ENCODE measurements at places on chromosomes 2 and 18. TPM values are rescaled to one million over a fixed set of nuclear protein-coding genes. Genes with fewer than 3 reads are reported as not detected.

The AMER3 gene
- not detected for total RNA-seq

The PRR30 gene
- total RNA-seq = not detected

GRCh38 chr2:223822818-223823217 is 14.6 kb downstream of the AP1S3 start:
- H3K27ac ChIP-seq = no peak overlapping the region
- no peaks in the 10 kb centered on the region for H3K27me3 ChIP-seq
- no peaks in the 10 kb centered on the region for H3K36me3 ChIP-seq
- DNase-seq = no peak
- H3K4me3 ChIP-seq = no peak overlapping the region

DNA sequence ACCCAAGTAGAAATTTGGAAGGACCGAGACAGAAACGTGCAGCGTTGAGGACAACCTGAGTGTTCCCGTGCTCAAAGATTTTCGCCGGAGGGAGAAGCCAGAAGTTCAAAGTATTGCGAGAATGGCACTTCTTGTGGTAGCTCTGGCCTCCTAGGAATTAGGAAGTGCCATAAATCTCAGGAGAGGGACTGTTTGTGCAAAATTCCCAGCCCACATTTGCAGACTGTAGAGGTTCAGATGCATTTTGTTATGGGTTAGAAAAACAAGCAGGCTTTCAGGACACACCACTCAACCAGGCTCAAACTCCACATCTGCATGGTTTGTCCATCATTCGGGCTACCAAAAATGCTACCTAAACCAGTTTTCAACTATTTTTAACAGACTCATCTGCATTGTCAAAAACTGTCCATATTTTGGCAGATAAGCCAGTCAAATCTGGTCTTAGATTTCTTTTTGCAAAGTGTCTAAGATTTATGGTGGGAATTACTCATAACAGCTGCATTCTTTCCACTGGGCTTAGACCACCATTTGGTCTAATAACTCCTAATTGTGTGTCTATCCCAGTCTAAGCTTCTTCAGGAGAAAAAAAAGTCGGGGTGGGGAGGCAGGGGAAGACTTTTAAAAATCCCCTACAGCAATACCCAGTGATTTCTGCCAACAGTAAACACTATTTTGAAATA is 422.9 kb downstream of the ARHGAP15 start:
- no peaks in the 10 kb centered on the region for H3K27me3 ChIP-seq
- no peaks in the 10 kb centered on the region for H3K36me3 ChIP-seq
- DNase-seq = no peak
- H3K4me1 ChIP-seq = no peaks in the 10 kb centered on the region

DNA sequence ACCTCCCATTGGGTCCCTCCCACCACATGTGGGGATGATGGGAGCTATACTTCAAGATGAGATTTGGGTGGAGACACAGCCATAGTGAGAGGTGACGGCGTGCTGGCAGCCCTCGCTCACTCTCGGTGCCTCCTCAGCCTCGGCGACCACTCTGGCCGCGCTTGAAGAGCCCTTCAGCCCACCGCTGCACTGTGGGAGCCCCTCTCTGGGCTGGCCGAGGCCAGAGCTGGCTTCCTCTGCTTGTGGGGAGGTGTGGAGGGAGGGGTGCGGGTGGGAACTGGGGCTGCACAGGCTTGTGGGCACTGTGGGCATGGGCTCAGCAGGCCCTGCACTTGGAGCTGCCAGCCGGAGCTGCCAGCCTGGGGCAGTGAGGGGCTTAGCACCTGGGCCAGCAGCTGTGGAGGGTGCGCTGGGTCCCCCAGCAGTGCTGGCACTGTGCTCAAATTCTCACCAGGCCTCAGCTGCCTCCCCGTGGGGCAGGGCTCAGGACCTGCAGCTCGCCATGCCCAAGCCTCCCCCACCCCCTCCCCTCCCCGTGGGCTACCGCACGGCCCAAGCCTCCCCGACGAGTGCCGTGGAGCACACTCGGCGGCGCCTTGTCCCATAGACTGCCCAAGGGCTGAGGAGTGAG is 73.0 kb downstream of the SERPINB8 start:
- no peak for DNase-seq
- no peak overlapping the region for H3K27ac ChIP-seq
- H3K27me3 ChIP-seq = no peaks in the 10 kb centered on the region
- no peaks in the 10 kb centered on the region for H3K4me1 ChIP-seq
- H3K36me3 ChIP-seq = no peaks in the 10 kb centered on the region

DNA sequence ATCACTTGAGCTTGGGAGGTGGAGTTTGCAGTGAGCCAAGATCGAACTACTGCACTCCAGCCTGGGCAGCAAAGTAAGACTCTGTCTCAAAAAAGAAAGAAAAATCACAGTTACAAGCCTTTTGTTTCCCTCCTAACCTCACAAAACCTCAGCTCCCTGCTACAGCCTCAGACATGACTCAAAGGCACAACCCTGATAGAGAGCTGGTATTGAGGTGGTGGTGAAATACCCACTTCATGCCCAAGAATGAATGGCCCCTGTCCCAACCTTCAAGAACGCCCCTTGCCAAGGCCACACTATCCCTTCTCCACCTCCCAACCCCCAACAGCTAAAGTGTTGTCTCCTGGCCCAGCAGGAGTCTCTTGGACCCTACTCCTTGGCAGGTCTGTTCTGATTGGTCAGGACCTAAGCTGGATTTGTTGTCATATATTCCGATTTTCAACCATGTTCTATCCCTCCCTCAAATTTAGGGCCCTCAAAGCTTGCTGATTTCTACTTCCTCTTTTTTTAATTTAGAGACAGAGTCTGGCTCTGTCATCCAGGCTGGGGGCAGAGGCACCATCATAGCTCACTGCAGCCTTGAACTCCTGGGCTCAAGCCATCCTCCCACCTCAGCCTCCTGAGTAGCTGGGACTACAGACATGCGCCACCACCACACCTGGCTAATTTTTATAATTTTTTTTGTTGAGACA is 61.9 kb upstream of the BZW1 start:
- peaks cover 2% of the 10 kb centered on the region for H3K4me1 ChIP-seq
- peaks cover 2% of the 10 kb centered on the region for H3K27me3 ChIP-seq
- DNase-seq = no peak
- H3K27ac ChIP-seq = no peak overlapping the region
- H3K4me3 ChIP-seq = no peak overlapping the region
- no peaks in the 10 kb centered on the region for H3K36me3 ChIP-seq

- H3K4me3 ChIP-seq = no peak overlapping the region
- DNase-seq = no peak
- no peaks in the 10 kb centered on the region for H3K4me1 ChIP-seq
- H3K27me3 ChIP-seq = no peaks in the 10 kb centered on the region
- no peak overlapping the region for H3K27ac ChIP-seq
Observed at GRCh38 chr2:47429795-47430194, 26.8 kb downstream of the MSH2 start.
